Skin of body (tissue), 3 donors: ENCODE measurements at places on chromosomes 4 and X.

DNA sequence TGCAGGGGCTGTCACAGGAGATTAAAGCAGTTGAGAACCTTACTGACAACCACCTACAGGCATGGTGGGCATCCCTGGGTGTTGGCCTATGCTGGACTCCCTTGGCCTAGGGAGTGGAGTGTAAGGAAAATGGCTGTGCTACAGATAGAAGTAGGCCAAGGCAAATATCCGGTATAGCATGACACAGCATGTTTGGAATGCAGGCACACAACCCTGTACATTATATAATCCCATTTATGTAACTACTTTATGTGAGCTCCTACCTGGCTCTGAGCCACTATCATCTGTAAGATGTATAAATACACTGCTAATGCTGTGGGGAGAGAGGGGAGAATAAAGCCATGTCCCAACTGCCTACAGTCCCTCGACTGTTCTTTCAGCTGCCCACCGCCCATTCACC lies 38.7 kb upstream of the KCTD8 start:
- DNase-seq: no peak

GRCh38 chrX:106903856-106904528 lies 851 bp upstream of the RIPPLY1 start:
- no peak for DNase-seq

DNA sequence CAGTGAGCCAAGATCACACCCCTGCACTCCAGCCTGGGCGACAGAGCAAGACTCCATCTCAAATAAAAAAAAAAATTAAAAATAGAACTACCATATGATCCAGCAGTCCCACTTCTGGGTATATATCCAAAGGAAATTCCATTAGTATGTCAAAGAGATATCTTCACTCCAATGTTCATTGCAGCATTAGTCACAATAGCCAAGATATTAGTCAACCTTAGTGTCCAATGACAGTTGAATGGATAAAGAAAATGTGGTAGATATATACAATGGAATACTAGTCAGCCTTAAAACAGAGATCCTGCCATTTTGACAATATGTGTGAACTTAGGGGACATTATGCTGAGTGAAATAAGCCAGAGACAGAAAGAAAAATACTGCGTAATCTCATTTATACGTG lies 49.4 kb downstream of the C4orf46 start:
- DNase-seq: no peak

GRCh38 chr4:144705601-144706590 lies 59.9 kb downstream of the HHIP start:
- no peak for DNase-seq

GRCh38 chrX:1754077-1754476 lies 139.2 kb downstream of the ASMT start:
- DNase-seq: no peak

DNA sequence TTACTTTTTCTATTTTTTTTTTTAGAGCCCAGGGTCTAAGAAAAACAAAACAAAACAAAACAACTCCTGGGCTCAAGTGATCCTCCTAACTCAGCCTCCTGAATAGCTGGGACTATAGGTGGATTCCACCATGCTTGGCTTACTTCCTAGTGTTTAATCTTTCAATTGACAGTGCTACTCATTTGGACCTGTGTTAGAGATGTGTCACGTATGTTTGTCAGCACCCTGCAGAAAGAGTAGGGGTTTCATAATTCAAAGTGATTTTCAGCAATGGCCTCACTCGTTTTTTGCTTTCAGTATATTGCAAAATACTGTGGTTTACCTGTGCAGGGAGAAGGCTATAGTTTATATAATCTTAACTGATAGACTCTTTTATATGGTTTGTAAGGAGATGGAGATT lies 71.6 kb upstream of the TEX13D start:
- no peak for DNase-seq

DNA sequence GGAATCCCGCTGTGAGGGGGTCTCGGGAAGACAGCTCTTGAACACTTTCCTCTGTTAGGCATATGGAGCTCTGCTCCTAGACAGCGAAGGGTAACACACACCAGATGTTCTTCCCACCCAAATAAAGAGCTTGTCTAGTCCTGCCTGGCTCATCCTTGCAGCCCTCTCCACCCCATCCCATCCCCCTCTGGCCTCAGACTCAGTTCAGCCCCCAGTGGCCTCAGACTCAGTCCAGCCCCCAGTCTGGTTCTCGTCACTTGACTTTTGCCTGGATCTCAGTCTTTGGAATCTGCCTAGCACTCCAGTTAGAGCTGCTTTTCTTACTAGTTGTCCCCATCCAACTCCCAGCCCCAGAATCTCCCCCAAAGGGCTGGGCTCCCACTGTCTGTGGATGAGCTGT lies 14.9 kb downstream of the RAB33A start:
- DNase-seq: peak; percentile 31

- no peak for DNase-seq
Observed at GRCh38 chr4:4502694-4503311, 39.0 kb downstream of the STX18 start.

GRCh38 chrX:1794586-1794985 lies 179.7 kb downstream of the ASMT start:
- DNase-seq: no peak

DNA sequence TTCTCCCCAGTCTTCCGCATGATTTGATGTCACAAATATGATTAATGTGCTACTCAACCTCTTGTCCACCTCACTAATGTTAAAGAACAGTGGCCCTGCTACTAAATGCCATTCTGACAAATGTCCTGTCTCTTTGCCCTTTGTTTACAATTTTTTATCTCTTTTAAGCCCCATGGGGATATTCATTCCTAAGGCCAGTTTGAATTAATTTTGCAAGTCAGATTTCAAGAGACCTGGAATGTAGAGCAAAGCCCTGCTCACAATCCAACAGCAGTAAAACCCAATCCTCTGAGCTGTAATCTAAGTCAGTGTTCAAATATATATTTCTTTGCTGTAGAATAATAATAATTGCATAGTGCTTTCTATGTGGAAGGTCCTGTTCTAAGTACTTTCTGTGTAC lies 81.2 kb downstream of the LDB2 start:
- DNase-seq: no peak

DNA sequence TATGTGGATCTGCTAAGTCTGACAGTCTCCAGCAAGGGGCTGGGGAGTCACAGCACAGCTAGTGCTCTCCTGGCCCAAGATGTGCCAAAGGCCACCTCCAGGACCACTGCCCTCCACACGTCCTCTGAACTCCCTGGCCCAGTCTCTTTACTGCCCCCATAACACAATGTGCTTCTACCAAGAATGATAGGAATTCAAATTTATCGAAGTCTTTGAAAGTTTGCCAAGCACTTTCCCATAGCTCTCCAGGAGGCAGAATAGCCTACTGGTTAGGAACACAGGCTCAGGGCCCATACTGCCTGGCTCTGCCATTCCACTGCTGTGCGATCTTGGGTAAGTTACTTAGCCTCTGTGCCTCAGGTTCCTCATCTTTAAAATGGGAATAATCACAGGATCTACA lies 86.7 kb downstream of the NHSL2 start:
- no peak for DNase-seq

- DNase-seq: peak; percentile 25
Observed at GRCh38 chr4:94407846-94408245, 43.9 kb upstream of the PDLIM5 start.

DNA sequence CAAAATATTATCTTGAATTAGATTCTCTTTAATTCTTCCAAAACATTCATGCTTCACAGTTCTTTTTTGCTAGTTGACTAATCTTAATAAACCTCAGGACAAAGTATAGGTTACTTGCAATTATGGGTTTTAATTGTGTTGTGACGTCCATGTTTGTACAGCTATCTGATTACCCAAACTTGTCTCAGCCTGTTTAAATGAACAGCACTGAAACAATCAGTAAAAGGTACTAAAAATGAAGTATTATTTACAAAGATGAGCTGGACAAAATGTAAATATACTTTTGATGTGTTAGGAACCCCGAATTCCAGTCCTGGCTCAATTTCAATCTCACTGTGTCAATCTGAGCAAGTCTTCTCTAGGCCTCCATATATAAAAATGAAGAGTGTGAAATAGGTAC lies 57.4 kb upstream of the SLC6A14 start:
- DNase-seq: no peak

DNA sequence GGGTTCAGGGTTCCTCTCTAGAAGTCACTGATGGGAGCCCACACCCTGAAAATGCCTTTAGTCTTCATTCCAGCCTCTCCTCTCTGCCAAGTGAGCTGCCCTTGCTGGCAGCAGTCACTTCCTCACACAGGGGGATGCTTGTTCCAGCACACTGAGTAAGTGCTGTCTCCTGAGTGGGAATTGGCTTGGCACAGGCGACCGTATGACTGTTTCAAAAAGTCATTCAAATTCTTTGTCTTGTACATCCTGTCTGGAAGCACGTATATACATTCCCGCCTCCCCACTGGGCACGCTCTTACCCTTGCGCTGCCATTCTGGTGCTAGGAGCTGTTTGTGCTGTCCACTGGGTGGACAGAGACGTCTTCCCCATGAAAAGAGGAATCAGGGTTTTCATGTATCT lies 40.2 kb upstream of the CD99 start:
- DNase-seq: no peak

GRCh38 chr4:7209699-7210098 lies 17.4 kb downstream of the SORCS2 start:
- no peak for DNase-seq

DNA sequence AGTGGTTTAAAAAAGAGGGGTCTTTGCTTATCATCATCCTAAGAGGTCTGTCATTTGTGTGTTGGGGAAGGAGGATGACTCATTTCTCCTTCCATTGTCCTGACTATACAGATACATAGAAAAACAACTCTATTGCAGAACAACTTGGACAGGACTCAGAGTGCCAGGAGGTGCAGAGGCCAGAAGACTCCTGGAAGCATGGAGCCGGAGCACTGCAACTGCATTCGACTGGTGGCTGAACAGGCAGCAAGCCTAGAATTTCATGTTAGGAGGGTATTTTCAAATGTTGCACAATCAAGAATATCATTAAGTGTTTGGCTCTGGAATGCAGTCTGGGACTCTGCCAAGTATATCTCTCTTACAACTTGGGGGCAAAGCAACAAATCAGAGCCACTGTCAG lies 35.0 kb upstream of the MAML3 start:
- DNase-seq: no peak

- DNase-seq: no peak
Observed at GRCh38 chr4:3376266-3376665, 65.5 kb upstream of the HGFAC start.

- DNase-seq: no peak
Observed at GRCh38 chrX:68079961-68080360, 353.3 kb downstream of the OPHN1 start.

DNA sequence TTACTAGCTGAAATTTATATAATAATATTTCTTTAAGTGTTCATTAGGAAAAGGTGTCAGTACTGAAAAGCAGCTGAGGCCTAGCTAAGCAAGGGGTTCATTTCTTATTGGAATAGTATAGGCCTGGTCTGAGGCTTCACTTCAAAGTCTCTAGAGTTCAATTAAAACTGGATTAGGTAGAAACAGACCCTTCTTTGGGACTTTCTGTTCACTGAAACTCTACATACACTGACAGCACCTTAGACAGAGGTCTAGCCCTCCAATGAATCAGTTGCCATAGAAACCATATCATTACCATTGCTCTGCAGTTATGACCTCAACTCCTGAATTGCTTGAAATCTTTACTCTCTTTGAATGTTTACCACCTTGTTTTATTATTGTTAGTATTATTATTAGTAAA lies 86.4 kb upstream of the MAB21L2 start:
- DNase-seq: no peak

GRCh38 chrX:48490661-48491060 lies 14.7 kb downstream of the FTSJ1 start:
- no peak for DNase-seq

DNA sequence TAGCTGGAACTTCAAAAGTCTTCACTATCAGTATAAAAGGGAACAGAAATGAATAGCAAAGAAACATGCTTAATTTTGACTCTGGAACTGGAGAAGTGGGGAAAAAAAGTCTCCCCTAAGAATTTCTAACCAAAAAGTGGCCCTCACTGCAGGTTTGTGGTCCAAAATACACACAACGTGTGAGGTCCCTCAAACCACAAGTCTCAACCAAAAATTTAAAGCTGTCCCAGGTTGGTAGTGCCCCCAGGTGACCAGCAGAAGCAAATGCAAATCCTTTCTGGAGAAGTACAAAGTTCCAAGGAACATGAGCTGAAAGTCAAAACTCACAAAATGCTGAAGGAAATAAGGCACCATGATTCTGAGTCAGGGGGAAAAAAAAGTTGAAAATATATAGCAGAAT lies 23.6 kb upstream of the VAMP7 start:
- DNase-seq: no peak

DNA sequence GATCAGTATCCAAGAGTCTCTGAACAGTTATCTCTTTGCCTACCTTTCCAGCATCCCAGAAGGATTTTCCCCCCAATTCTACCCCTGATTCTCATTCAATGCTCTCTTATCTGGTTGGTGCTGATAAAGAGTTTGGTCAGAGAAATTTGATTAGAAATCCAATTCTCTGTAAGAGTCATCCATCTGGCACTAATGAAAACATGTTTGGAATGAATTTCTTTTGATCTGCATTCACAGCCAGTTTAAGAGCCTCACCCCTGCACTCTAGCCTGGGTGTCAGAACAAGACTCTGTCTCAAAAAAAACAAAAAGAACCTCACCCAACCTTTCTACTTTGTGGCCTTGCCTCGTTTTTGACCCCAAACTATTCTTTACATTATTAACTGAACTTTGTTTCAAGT lies 122.1 kb downstream of the MANBA start:
- no peak for DNase-seq

GRCh38 chr4:96955691-96956090 lies 1115.8 kb downstream of the PDHA2 start:
- DNase-seq: no peak

DNA sequence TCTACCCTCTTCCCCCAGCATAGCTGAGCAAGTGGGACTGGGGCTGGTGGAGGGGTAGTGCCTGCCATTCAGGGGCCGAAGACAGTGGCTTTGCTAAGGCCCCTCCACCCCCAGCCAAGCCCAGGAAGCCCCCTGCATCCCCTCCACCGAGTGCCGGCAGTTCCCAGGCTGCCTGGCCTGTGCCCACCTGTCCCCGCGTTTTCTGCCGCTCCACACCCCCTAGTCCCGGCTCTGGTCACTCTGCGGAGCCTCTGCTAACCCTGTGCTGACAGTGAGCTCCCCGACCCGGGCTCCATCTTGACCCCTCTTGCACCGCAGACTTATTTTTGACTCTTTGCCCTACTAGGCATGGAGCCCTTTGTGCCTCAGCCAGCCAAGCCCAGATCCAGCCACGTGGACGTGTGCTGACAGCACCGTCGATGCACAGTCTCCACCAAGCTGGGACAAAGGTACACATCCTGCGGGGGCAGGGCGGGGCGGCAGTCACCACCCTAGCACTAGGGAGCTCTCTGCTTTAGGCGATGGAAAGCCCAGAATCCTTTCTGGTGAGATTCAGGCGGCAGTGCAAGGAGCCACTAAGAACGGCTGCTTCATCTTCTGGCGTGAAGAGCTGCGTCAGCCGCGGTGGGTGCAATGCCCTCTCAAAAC lies 96.6 kb downstream of the PHKA2 start:
- DNase-seq: no peak

GRCh38 chrX:54030329-54030728 lies 13.9 kb downstream of the PHF8 start:
- no peak for DNase-seq

GRCh38 chrX:38095971-38096529 lies 89.7 kb downstream of the SYTL5 start:
- DNase-seq: no peak

- DNase-seq: no peak
Observed at GRCh38 chrX:17476411-17476810, 101.4 kb downstream of the NHS start.
